Transverse colon (tissue), 4 donors: ENCODE measurements at places on chromosomes 5 and 9. TPM values are rescaled to one million over a fixed set of nuclear protein-coding genes. Genes with fewer than 3 reads are reported as not detected.
A peak's percentile ranks its signal among the peaks of the same experiment; 100 is the strongest.

SLCO6A1 gene
- total RNA-seq, result not detected

GRCh38 chr5:33841891-33842290, 49.9 kb downstream of the ADAMTS12 start:
- DNase-seq, result no peak

ZNF608 gene
- total RNA-seq, result 30.9 TPM

DNA sequence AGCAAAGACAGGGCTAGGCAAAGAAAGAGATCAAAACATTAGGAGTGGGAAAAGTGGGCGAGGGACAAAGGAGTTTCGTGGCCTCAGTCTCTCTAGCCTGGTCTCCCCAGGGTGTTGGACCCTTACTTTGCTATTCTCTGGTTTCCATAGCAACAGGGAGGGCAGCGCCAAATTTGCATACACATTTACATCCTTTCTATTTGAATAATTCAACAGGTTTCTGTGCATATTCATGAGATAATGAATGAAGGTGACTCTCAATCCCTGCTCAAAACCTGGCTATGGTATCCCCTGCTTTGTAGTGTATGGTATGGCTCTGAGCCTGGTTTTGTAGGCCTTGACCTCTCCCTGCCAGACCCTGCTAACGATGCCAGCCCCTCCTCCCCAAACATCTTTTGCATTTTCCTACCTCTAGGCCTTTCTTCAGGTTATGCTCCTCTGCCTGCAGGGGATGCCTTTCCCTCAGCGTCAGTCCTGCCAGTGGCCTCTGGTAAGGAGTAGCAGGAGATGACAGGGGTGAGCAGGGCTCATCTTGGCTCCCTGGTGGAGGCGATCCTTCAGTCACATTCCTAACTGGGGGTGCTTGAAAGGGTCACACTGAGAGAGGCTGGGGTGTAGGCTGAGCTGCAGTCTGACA, 9.8 kb downstream of the RPP25L start:
- no peak for DNase-seq

JMY gene
- total RNA-seq, result 25.1 TPM

GARIN3 gene
- not detected for total RNA-seq

TNFAIP8 gene
- total RNA-seq, result 9.8 TPM

GRCh38 chr5:113813466-113813865, 300.0 kb downstream of the YTHDC2 start:
- DNase-seq, result no peak

FGF10 gene
- 4.9 TPM for total RNA-seq

FAF2 gene
- total RNA-seq, result 32.4 TPM

CCIN gene
- total RNA-seq, result not detected

PIP5K1B gene
- 45.6 TPM for total RNA-seq

- peak; percentile 60 for DNase-seq
Observed at GRCh38 chr9:17810728-17811571, 232.1 kb downstream of the SH3GL2 start.

GRCh38 chr5:169980418-169981053, at the start of gene INSYN2B:
TSS of gene INSYN2B (minus strand) at chr5:169980495. CDS start at chr5:169883898, 96,597 bp downstream.
- peak; percentile 35 for DNase-seq

DNA sequence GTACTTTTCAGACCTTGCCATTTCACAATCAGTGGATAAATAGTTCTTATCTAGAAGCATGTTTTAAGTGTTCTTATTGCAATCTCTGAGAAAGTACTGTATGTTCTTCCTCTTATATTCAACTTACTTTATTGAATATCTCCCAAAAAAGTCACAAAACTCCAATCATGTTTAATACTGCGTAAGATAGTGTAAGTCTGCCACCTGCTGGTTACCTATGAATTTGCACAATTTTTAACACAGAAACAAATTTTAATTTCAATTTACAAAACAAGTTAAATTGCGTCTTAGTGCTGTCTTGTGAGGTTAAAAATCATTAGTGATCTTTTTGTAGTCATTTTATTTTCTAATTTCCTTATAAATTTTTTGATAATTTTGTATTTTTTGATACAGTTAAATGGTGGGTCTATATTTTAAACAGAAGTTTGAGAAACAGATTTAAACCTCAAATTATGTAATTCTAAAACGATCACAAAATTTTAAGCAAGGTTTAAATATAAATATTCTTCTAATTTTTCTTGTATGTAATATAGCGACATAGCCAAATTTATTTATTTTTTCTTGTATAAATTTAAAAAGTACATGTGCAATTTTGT, 115.8 kb downstream of the EMB start:
- no peak for DNase-seq

- DNase-seq, result no peak
Observed at GRCh38 chr5:78765756-78766411, 117.3 kb upstream of the LHFPL2 start.

DNA sequence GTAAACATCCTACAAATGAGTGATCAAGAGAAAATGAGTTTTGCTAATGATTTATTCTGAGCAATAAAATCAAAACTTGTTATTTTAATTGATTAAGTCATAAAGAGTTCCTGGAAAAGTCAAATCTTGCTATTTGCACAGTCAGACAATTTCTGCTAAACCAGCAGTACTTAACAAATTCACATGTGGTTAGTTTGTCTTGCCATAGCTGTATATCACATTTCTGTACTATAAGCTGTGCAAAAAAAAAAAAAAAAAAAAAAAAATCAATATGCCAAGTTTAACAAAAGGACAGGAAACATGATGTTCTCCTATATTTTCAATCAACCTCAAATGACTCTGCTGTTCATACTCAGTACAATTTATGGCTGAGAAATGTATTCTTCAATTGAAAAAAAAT, 24.9 kb downstream of the POU5F2 start:
- DNase-seq, result no peak

GRCh38 chr9:93493949-93494348, 40.6 kb upstream of the FAM120AOS start:
- DNase-seq, result no peak

DNA sequence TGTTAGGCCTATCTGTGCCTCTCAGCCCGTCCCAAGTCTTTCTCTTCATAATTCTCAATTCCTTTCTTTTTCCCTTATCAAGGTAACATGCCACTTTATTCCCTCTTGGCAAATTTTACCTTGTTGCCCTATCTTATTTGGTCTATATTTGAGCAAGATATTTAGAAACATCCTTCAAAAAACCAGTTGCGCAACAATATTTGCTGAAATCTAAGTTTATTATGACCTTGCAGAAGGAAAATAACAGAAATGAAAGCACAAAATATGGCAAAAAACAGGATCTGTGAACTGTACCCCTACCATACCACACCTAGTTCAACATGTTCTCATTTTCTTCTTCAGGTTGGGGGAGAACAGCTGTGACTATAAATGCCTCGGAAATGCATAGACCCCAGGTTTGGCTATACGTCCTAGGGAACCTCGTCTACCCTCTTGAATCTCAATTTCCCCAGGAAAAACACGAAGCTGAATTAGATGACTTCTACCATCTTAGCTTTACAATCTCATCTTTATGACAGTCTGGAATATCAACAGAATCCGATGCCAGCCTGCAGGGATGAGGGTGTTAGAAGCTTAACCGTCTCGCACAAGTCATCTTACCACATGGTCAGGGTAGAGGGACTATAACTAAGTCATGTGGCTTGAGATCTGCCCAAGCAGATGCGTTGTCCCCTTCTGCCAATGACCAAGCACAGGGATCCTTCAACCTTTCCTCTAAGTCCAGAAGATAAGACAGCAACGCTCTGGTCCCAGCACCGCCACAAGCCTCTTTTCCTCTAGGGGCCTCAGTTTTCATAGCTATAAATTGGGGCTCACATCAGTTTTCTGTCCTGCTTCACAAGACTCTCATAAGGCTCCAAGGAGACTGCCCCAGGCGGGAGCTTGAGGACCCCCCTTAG, 1.3 kb downstream of the LCP2 start:
- no peak for DNase-seq

BARHL1 gene
- not detected for total RNA-seq

- no peak for DNase-seq
Observed at GRCh38 chr5:59390074-59390659, 503.4 kb downstream of the PDE4D start.

NKD2 gene
- 0.41 TPM for total RNA-seq

DNA sequence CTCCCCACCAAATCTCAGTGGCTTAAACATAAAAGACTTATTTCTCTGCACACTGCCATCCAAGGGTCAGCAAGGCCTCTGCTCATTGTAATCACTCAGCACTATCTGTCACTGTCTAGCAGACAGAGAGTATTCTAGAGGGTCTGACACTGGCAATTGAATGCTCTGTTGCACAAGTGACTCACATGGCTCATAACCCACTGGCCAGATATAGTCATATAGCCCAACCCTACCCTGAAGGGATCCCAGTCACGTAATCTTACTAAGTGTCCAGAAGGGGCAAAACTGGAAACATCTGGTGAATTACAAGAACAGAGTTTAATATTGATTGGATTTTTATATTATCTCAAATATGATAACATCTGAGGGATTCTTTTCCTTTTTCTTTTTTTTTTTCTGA, 80.7 kb downstream of the TSSK1B start:
- no peak for DNase-seq

DNA sequence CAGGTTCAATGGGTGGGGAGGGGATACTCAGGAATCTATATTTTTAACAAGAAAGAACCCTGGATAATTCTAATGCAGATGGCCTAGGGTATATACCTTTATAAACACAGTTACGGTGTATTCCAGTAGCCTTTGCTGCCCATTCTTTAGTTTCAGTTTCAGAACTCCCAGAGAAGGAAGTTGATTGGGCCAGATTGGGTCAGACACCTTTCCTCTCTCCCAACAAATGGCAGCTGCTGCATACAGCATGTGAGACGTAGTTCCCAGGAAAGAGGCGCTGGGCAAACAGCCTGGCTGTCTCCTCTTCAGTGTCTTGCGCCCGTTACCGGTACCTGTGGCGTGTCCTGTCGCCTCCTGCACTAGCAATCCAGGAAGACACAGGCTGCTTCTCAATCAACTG, 20.4 kb downstream of the ACO1 start:
- DNase-seq, result no peak

- no peak for DNase-seq
Observed at GRCh38 chr5:174775081-174775480, 50.7 kb downstream of the MSX2 start.

- DNase-seq, result no peak
Observed at GRCh38 chr5:178421699-178422399, 168.3 kb downstream of the COL23A1 start.

DNA sequence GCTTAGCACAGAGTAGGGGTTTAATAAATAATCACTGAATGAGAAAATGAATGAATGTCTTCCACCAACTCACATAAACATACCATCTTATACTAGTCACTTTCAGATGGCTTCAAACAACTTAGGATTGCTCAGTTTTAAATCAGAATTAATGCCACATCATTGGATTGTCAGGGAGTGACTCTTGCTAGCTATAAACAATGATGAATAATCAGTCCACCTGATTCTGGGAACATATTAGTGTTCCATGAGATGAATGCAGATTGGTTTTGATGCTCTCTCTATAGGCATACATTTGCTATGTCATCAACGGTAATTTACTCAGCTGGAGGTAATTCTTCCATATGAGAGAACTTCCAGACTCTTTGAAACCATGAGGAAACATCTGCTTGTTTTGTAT, 97.4 kb downstream of the CDH9 start:
- no peak for DNase-seq

GRCh38 chr5:154442801-154443200, 3.0 kb upstream of the SAP30L start:
- no peak for DNase-seq

IL13 gene
- not detected for total RNA-seq

DNA sequence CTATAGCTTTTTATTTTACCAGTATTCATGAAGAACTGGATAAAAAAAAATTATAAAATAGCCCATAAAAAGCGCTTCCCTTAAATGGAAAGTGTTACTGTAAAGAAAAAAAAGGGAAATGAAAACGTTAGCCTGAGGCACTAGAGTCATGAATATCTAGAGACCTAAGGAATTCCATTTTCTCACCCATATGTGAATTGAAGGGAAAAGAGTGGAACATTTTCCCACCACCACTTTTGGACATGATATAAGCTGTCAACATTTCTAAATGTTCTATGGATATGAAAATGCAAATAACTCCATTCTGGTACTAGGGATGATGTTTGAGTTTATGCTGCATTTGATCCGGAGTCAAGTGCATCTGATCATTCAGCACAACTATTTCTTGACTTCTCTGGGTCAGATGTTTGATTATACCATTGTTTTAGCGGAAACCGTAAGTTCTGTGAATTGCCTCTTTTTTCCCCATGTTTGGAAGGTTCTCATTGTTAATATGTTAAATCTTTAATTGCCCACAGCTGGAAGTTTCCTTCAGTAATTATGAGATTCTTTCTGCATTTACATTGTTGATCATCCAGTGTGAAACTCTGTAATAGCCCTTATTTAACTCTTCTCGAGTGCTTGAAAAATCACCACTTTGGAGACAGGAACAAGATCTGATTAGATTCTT, 467.4 kb upstream of the SEMA6A start:
- no peak for DNase-seq

KCNV2 gene
- not detected for total RNA-seq

DNA sequence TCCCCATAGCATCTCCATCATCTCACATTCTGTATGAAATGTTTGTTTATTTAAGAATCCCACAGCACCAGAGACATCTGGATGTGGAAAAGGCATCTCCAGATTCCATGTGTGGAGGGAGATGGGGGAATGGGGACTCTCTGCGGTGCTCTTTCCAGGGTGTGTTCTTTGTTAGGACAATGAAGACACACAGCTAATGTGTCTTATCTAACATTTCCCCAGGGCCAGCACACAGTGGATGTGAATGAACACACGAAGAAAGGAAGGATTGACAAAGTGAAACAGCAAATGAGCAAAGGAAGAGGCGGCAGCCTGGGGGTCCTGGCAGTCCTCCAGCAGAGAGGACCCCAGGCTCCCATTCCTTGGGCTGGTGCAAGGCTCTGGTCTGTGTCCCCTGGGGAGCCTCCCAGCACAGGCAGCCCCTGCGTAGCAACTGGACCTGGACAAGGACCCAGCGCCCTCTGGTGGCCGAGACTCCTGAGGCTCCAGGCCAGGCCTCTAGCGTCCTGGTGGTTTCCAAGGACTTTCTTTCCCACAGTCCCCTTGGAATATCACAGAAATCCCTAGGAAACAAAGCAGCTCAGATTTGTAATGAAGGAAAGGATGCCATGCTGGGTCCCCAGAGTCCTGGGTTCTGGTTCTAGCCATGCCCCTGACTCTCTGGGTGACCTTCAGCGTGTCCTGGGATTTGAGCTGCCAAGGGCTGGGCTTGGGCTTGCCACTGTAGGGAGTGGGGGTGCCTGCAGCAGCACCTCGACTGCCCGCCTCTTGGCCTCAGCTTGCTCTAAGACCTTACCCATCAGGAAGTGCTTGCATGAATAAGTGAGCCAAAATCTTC, 3.5 kb upstream of the PDLIM7 start:
- peak; percentile 91 for DNase-seq

DNA sequence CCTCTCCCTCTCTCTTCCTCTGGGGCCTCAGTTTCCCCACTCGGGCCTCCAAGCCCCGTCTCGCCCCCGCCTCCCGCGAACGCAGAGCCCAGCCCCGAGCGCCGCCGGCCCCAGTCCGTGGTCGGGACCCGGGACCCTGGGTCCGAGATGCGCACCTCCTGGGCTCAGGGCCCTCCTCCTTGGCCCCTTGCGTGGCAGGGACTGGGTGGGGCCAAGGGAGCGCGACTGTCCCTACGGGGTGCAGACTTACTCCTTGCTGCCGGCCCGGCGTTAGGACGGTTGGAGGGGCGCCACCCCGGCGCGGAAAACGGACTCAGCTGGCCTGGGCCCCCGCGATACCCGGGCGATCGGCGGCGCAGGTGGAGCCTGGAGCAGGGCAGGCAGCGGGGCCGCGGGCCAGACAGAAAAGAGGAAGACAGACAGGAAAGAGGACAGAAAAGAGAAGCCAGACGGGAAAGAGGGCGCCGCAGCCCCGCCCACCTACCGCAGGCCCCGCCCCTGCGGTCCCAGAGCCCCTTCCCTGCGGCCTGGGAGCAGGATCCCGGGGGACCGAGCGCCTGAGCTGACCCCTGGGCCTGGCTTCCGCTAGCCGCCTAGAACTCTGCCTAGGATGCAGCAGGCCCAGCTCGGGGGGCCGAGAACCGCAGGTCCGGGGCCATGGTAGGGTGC, at the start of gene GBGT1:
GBGT1 (minus strand) TSS at position 411 of the 669 bp plus-strand sequence. CDS start 1,502 bp downstream, outside the sequence.
- peak; percentile 72 for DNase-seq
